ENCODE measurements at places on chromosomes 16 and 17. TPM values are rescaled to one million over a fixed set of nuclear protein-coding genes. Genes with fewer than 3 reads are reported as not detected.

Gene LLGL1
- total RNA-seq: 12.5 TPM

GRCh38 chr17:78908426-78908825, 5.4 kb upstream of the CEP295NL start:
- DNase-seq: no peak

- no peak for DNase-seq
These were observed at the start of gene FBXL19 for GRCh38 chr16:30923554-30924075. Gene FBXL19, plus strand, starts transcription at chr16:30923572. Its CDS starts 2,183 bp downstream, at chr16:30925755.

Gene ST3GAL2
- 9.2 TPM for total RNA-seq

DNA sequence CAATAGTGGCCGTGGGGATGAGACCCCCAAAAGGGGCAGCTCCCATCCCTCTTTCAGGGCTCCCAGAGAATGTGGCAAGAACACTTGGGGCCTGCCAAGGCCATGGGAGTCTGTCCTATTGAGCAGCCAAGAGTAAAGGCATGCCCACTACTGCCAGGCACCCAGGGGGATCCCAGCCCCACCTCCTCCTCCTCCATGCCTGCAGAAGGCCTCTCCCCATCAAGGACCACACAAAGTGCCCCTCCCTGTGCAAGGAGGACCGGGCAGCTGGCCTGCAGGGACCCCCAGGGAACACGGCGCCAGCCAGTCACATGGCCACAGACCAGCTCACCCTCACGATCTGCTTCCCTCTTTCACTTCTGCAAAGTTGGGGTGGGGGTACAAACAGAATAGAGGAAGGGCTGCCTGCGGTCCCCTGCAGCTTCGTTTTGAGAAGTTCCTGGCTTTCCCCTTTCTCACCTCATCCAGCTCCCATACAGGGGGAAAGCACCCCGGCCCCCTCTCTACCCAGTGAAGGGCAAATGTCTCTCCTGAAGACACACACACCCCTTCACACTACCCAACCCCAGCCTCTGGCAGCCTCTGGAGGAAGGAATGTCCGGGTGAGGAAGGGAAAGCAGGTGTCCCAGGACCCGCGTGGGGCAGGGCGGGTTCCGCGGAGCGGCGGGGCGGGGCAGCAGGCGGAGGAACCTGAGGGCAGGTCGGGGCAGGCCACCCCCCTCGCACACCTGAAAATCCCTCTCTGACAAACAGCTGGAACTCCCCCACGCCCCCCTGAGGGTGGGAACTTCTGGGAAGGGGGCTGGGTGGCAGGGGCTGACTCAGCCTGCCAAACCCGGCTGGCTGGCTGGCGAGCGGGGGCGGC, 2.0 kb downstream of the PPP1R9B start:
- peak; percentile 75 for DNase-seq

Gene FSCN2
- not detected for total RNA-seq

Gene HASPIN
- 13.0 TPM for total RNA-seq

Gene RBFOX1
- total RNA-seq: not detected

Gene CCL8
- not detected for total RNA-seq

- DNase-seq: peak; percentile 35
These were observed 1.0 kb upstream of the CCNF start for GRCh38 chr16:2428051-2428783.

- no peak for DNase-seq
These were observed 23.8 kb downstream of the OGFOD1 start for GRCh38 chr16:56475201-56475600.

DNA sequence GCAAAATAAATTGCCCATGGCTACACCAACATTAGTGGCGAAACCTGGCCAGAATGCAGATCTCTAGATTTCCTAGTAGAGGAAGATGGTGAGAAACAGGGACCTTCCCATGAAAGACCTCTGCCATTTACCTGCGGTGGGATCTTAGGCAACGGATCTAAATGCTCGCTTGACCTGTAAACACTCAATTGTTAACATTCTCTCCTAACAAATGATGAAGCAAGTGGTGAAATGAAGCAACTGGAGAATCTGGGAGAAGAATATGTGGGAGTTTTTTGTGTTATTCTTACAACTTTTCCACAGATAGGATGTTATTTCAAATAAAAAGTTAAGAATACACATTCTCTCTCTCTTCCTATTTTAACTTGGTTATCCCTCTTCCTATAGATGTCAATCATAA, 56.6 kb downstream of the SMG6 start:
- no peak for DNase-seq

GRCh38 chr17:63483655-63484575, 7.1 kb downstream of the ACE start:
- DNase-seq: no peak

Gene RRAD
- 10.4 TPM for total RNA-seq

GRCh38 chr17:40062329-40063186, at the start of gene THRA:
Gene THRA, plus strand, starts transcription at chr17:40062965. Its CDS starts 11,524 bp downstream, at chr17:40074489.
- peak; percentile 79 for DNase-seq

DNA sequence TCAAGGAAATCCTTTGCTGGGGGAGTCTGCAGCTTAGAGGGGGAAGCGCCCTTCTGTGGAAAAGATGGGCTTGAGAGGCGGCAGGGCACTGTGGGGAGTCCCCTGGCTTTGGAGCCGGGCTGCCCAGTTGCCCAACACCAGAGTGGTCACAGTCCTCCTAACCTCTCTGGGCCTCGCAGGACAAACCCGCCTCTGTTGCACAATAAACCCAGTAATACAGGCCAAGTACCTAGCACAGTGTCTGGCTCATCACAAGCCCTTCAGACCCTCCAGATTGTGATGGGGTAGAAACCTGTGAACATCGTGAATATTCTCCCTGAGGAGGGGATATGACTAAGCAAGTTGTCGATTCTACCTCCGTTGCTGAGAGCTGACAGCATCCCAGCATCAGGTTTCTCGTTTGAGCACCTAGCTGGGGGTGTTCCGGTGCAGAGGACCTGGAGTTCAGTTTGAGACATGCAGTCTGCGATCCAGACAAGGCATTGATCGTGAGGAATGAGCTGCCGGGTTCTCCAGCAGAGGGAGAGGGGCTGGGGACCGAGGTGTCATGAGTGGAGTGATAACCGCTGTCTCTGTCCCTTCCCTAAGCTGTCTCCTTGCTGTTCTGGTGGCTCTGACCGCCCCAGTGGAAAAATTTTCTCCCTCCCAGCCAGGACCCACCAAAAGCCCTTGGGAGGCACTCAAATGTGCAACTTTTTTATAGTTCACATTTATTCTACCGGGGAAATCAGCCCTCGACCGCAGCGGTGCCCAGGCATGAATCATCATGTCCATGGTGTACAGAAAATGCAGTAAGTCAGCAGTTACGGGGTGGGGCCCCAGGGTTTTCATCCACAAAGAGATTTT, 161.9 kb downstream of the WSCD1 start:
- DNase-seq: peak; percentile 48

- DNase-seq: peak; percentile 70
These were observed 677 bp downstream of the CBX1 start for GRCh38 chr17:48100591-48101011.

- DNase-seq: no peak
These were observed 60.8 kb downstream of the PARN start for GRCh38 chr16:14569213-14569612.

Gene LSM12
- total RNA-seq: 107 TPM

DNA sequence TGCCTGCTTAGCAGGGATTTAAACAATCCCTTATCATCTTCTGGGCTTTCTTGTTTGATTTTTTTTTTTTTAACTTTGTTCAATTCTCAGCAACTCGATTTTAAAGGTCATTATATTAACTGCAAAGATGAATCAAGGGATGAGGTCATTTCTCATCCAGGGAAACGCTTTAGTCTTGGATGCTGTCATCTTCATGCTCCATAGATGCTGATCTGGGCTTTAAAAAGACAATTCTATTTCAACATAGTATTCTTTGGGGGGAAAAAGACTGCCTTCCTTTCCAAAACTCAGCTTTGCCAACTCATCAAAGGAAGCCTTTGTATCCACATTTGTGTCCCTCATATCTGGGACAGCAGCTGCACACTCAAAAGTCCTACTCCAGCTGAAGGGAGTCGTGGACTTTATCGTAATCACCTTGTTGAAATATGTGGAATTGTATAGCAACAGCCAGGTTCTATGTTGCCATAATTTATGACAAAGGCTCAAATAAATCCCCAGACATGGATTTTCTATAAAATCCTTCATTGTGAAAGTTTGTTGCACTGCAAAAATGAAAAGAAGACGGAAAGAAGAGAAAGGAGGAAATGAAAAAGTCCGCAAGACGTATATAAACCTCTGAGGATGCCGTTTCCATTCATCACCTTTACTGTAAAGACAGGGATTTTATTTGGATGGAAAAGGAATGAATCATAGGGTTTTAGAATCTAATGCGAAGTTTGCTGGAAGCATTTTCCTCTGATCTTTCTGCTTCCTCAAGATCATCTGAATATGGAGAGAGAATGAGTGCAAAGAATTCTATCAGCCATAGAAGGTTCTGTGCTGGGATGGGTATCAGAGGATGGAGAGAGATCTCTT, 48.6 kb upstream of the XYLT1 start:
- DNase-seq: no peak

DNA sequence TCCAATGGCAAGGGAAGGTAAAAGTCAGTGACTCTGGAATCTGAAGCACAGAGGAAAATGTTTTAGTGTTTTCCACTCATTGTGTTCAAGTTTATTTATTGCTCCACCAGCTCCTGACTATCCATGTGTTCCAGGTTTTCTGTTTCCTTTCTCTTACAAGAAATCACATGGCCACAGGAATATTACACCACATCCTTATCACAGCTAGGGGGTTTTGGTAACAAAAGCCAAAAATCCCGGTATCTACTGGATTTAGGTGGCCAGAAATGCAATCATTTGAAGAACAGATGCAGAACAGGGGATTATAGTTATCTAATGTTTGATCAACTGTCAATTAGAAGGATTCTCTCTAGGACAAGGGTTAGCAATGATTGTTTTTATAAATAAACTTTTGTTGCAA, 47.9 kb downstream of the STH start:
- no peak for DNase-seq

Gene FBXW10
- not detected for total RNA-seq

- no peak for DNase-seq
These were observed 80.8 kb downstream of the GAS7 start for GRCh38 chr17:10117581-10118001.

Data from MG63 (cell line).